GOT3 (cell line): ENCODE measurements at places on chromosomes 5 and 9.

DNA sequence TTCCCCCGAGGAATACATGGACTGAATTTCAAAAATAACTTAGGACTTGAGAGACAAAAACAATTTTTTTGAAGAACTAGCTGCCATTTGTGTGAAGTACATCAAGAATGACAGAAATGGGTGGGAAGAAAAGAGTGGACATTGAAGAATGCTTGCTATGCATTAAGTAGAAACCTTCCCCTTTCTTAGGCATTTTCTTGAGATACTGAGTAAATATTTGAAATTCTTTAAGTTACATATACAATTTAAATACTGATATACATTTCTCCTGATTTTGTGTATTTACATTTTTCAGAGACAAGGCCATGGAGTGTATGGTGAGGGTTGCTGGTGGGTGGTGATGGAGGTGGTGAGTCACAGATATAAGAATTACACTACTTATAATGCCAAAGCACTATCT, 319.3 kb upstream of the ADAMTSL1 start:
- DNase-seq, result no peak

GRCh38 chr9:116490321-116490720, 196.8 kb upstream of the TRIM32 start:
- no peak for DNase-seq

GRCh38 chr5:168176251-168176650, 115.2 kb upstream of the WWC1 start:
- DNase-seq, result no peak

DNA sequence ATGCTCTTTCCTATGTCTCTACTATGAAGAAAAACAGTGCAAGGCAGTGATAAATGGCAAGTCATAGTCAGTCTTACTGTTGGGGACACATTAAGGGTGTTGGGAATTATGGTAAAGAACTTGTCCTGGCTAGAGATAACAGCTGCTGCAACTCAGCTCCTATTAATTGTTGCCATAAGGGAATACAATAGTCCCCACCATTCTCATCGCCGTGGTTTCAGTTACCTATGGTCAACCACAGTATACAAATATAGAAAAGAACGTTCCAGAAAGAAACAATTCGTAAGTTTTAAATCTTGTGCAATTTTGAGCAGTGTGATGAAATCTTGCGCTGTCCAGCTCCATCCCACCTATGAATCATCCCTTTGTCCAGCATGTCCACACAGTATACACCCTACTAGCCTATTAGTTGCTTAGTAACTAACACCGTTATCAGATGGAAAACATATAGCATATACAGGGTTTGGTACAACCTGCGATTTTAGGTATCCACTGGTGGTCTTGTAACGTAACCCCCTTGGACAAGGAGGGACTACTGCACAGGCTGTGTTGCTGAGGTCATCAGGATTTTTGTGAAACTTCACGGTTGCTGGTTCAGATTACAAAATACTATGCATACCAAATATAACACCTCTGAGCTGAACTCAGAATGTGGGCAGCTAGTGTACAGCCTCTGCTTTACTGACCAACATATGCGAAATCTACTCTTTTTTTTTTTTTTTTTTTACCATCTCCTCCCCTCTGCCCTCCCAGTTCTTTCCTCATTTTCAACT, 53.5 kb downstream of the ZFR start:
- no peak for DNase-seq

- DNase-seq, result no peak
Observed at GRCh38 chr5:107415762-107416161, 255.0 kb downstream of the EFNA5 start.

- no peak for DNase-seq
Observed at GRCh38 chr9:81705578-81705977, 16.2 kb upstream of the TLE1 start.

- no peak for DNase-seq
Observed at GRCh38 chr9:106143781-106144180, 449.4 kb downstream of the TMEM38B start.

DNA sequence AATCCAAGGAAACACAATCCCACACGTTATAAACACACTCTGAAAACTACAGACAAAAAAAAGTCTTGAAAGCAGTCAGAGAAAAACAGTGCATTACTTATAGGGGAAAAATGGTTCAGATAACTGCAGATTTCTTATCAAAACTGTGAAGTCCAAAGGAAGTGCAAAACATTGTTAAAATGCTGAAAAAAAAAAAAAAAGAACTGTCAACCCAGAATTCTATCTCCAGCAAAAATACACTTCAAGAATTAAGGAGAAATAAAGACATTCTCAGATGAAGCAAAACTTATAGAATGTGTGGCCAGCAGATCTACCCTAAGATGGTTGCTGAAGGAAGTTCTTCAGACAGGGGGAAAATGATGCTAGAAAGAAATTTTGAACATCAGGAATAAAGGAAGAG, 40.4 kb downstream of the ADAMTS2 start:
- DNase-seq, result no peak

- no peak for DNase-seq
Observed at GRCh38 chr5:143730112-143730801, 81.7 kb upstream of the HMHB1 start.

- DNase-seq, result no peak
Observed at GRCh38 chr5:133048993-133049725, 2.7 kb upstream of the HSPA4 start.

GRCh38 chr5:132009706-132010405, 1.6 kb downstream of the ACSL6 start:
- DNase-seq, result no peak

DNA sequence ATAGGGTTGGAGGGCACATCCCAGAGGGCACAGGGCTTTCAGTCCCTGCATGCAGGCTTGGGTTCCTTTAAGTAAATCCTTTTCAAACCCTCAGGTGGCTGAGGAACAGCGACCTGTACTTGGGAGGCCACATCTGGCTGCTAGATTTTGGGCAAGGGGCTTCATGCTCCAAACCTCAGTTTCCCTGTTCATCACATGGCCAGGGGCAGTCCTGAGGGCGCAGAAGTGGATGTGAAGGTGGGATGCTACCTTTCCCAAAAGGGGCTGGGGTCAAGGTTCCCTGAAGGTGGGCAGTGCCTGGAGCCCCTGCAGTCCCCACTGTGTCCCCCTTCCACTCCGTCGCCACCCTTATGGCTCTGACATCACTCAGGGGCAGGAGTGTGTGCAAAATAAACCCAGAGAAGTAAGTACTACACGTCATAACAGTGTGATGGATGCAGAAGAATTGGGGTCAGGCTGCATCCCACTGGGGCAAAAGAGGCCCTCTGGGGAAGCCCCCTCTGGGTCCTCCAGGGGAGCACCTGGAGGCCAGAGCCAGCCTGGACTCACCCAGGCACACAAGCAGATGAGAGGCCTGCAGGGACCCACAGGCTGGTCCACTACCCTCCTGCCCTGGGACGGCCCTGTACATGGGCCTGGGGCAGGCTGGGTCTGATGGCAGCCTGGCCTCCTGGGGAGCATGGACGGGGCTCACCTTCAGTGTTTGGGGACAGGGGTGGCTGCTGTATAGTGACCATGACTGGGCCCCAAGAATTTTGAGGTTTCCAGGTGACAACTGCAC, 1.9 kb upstream of the CARD19 start:
- no peak for DNase-seq

DNA sequence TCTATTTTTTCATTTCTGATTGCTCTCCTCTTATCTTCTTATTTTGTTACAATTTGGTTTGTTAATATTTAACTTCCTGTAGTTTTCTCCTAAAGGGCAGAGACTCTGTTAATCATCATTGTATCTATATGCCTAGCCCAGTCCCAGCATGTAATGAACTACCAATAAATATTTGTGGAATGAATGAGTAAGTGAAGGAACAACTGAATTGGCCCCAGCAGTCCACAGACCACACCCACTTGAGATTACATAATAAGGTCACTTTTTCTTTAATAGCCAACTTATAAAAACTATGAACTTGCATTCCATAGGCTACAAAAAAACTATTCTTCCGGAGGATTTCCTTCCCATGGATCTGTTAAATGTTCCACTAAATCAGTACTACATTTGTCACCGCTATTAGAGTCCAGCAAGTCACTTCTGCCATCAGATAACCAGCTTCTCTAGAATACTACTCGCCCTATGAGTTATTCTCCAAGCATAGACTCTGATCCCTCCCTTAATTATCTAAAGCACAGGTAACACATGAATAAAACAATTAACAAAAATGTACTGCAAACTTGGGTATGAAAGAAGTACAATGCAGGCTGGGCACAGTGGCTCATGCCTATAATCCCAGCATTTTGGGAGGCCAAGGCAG, 27.5 kb upstream of the TNPO1 start:
- DNase-seq, result no peak
